ENCODE measurements at places on chromosomes 7 and 10.

DNA sequence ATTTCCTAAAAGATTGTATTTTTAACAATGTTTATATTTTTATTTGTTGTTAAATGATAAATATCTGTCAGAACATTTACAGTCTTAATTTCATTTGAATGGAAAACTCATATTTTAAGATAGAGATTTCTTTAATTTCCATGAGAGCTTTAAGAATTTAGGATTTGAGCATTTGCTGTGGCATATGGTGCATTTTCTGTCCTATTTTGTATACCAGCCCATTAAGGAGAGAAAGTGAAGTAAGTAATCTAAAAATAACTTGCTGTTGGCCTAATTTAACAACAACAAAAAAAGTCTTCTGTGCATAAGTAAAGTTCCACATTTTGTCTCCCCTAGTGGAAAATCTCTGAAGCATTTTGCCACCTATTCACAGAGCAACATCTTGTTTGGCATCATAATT, 190.9 kb upstream of the PPP1R3A start:
- no peak for DNase-seq

DNA sequence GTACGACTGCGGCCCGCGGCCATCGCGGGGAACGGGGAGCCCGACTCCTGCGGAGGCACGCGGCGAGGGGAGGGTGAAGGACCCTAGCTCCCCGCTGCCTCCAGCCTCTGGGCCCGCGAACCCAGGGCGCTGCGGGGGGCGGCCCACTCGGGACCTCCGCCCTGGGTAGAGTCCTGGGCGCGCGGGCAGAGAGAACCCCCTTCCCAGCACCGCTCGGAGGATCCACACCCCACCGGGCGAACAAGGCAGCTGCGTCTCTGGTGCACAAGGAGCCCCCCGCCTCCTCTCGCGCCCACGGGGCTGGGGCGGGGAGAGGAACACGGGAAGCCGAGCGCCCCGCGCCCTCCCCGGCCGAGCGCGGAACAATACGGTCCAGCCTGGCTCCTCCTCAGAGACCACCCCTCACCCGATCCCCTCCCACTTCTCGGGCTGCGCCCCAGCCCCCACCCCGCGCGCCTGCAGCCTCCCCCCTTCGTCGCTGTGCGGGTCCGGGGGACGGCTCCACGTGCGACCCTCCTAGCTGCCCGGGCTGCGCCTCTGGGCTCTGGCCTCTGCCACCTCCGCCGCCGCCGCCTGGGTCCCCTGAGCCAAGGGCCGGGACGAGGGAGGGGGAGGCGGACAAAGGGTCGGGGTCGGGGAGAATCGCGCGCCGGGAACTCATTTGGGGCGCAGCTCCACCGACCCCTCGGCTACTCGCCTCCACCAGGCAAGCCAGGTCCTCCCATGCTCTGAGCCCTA, at the start of gene WDR86:
Gene WDR86 (minus strand): TSS at position 372 of the 738 bp plus-strand sequence. CDS start 449 bp downstream, outside the sequence.
- no peak for DNase-seq

- no peak for DNase-seq
Observed at GRCh38 chr10:58394471-58394870, 9.3 kb downstream of the TFAM start.

GRCh38 chr10:116324951-116325635, 845 bp downstream of the CCDC172 start:
- DNase-seq, result no peak

- no peak for DNase-seq
Observed at GRCh38 chr7:140190588-140190987, 13.8 kb upstream of the KDM7A start.

- DNase-seq, result no peak
Observed at GRCh38 chr10:27857616-27858015, 112.0 kb upstream of the MKX start.

GRCh38 chr7:25250386-25250785, 22.1 kb upstream of the NPVF start:
- no peak for DNase-seq
